ENCODE measurements at places on chromosomes 3 and 15.
A peak's percentile ranks its signal among the peaks of the same experiment; 100 is the strongest.

- DNase-seq = no peak
Measured at GRCh38 chr3:49161197-49161596, 4.9 kb downstream of the CCDC71 start.

DNA sequence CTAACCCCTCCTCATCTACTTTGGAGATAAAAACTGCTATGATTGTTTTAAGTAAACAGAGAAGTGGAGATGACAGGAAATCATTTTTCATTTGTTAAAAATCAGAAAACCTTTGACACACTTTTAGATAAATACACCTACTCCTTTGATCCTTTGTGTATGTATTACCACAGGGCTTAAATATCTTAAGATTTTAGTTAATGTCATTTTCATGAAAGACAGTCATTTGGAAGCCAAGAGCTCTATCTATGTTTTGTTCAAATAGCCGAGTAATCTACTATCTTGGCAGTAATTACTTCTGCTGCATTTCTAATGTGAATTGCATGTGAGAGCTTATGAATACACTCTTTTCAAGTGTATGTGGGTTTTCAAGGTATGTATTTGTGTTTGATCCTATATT lies 2.0 kb downstream of the ARPP21 start:
- no peak for DNase-seq

GRCh38 chr3:194323785-194324735 lies 27.1 kb downstream of the CPN2 start:
- peak; percentile 30 for DNase-seq

GRCh38 chr3:184377882-184378445 lies at the start of gene THPO:
Gene THPO (minus strand): TSS chr3:184378207. CDS start chr3:184376259, 1,948 bp downstream.
- no peak for DNase-seq

DNA sequence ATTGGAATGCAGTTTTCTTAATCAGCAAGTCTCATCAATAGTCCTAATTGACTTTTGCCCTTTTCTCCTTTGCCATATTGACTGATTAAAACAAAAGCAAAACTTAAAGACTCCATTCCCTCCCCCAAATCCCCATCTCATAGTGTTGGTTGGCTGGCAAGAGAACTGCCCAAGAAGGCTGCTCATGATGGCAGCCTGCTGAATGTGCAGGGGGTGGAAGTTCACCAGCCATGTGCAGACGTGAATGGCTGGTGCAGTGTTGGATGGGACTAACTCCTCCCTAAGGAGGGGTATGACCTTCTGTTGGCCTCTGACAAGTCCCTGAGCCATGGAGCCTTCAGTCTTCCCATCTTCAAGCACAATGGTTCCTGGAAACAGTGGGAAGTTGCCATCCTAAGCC lies 7.0 kb downstream of the SMAD3 start:
- no peak for DNase-seq

DNA sequence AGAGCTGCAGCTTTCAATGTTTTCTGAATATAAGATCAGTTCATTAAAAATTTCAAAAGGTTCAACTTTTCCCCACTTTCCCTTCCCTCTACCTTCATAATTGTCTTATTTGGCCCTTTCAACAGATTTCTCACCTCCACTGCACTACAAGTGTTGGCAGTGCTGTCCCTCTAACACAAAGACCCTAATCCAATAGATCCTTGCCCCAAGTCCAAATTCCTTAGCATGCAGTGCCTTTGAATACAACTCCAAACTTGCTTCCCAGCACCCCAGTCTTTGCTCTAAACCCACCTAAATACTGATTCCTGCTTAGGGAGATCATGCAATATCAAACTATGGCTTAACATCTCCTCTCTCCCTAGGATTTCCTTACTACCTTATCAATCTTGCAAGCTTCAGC lies 43.9 kb downstream of the TJP1 start:
- no peak for DNase-seq

DNA sequence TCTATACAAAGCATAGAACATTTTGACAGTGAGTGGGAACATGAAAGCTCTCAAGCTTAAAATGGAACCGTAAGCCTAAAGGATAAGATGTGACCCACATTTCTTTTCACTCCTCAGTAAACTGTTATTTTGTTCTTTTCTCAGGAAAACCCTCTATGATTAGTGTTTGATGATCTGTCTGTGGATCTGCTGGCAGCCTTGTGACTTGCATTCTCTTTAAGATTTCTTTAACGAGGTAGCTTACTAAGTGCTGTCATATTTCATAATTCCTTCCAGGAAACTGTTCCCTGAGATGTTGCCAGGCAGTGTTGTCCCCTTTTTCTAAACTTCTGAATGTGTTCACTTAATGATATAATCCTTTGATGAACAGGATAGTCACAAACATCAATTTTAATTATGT lies 167.6 kb downstream of the PYDC2 start:
- DNase-seq = no peak

- DNase-seq = no peak
Measured at GRCh38 chr3:138899351-138899991, 47.5 kb downstream of the FOXL2 start.

DNA sequence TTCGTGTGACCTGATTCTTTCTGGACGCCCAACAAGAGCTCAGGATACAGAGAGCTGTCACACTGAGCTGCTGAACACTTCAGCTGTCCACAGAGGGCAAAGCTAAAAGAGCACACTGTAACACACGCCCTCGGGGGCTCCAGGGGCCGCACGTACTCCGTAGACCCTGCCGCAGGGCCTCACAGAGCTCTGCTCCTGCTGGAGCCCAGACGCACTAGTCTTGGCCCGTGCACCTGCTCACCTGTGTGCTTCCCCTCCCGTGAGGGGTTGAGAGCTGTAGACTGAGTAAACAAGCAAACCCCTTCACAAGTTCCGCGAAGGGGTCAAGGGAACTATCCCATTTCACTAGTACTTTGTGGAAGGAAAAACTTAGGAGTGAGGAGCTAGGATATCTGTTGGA lies 30.7 kb upstream of the TUSC7 start:
- DNase-seq = no peak

DNA sequence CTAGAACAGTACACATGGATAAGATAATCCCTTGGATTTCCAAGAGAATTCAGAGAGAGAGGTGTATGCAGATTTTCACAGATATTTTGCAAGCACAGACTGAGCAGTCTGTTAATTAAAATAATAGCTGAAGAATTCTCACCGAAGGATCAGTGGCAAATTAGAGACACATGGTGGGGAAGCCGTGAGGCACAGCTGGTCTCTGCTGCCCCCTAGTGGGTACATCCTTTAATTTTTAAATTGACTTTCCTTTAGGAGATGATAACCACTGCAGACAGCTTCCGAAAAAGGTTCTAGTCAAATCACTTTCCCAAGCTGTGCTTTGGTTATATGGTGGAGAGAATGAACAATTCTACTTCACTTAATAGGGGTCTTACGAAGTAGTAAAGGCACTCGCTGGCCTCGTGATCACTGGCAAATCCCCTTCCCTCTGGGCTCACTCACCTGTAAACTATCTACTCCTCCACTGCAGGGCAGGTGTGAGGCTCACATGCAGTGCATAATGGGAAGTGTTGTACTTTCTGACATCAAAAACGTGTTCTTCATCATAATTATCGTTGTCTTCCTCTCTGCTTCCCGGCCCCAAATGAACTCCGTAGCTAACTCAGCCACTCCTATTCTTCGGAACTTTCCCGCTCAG lies 19.5 kb downstream of the MESD start:
- peak; percentile 66 for DNase-seq

DNA sequence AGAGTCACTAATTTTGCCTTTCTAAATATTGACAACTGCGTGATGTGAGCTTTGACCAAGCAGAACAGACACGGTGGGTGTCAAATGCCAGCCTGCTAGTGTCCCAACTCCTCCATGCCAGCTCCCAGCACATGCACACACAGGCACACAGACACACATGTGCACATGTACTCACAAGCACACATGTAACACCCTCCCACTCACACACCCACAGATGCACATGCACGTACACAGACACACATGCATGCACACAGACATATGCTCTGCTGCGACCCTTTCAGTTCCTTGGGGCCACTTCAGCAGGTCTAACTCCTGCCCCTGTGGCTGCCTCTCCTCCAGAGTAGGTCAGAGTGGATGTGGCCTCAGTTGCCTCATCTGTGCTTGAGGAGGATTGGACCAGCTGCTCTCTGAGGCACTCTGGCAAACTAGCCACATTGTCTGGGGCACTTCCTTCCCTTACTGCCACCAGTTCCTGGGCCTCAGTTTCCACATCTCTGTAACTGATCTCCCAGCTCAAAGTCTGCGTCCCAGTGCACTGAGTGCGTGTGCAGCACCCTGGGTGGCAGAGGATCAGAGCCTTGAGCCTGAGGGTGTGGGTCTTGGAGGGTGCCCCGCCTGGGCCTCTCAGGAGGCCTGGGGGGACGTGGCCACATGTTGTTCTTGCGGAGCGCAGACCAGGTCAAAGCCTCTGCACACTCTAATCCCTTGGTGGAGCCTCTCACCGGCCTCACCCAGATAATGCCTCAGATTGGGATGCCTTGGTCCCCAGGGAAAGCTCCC lies 55.0 kb upstream of the PRR23E start:
- no peak for DNase-seq

DNA sequence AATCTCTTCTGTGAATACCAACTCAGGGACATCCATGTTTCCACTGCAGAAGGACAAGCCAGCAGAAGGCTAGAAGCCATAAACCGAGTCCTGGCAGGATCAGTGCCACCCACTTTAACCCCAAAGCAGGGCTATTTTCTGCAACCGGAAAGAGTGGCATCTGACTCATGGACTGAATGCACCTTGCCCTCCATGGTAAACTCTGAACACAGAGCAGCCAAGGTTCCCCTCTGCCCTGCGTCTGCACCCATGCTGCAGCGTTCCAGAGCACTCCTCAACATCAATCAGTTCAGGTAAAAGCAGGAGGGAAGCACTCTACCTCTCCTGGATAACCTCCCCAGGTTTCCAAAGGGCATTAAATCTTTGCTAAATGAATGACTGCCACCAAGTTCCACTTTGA lies 801 bp upstream of the NGRN start:
- DNase-seq = no peak

DNA sequence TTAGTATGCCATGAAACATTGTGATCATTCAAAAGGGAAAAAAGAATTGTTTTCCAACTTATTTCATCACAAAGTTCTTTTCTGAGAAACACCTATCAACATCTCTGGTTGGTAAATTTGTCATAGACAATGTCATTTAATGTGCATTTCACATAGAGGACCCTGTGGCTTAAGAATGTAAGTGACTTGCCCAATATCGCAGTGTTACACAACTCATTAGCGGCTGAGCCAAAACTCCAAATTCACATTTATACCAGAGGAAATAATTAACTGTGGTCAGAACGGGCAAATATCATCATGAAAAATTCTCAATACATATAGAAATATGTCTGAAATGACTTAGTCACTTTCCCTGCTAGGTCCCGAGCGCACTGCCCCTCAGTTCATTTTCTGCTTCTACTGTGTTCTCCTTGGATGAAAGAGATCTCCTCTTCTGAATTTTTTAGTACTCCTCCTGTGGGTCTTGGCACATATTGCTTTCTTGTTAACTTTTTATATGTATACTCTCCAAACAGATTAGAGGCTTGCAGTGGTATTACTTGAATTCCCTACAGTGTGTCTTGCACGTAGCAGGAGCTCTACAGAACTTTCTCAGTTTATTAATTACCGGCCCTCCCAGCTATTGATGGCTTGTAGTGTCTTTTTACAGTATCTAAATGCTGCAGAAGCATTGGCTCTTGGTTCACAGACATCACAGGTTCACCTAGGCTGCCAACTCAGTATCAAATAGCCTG lies 33.1 kb downstream of the PTX3 start:
- no peak for DNase-seq

DNA sequence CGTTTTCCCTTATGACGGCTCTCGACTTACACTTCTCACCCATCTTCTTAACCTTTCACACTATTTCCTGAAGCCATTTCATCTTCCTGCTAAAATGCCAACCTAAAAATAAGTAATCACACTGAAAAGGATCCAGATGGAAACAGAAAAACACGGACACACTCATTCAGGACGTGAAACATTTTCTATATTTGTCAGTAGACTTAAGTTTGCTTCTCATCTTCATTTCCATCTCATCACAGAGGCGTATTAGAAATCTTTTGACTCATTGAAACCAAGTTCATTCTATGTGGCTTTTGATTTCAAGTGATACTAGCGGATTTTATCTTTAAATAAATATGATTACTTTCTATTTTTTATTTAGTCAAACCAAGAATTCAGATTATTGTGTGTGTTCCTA lies 27.4 kb upstream of the DLG1 start:
- no peak for DNase-seq

DNA sequence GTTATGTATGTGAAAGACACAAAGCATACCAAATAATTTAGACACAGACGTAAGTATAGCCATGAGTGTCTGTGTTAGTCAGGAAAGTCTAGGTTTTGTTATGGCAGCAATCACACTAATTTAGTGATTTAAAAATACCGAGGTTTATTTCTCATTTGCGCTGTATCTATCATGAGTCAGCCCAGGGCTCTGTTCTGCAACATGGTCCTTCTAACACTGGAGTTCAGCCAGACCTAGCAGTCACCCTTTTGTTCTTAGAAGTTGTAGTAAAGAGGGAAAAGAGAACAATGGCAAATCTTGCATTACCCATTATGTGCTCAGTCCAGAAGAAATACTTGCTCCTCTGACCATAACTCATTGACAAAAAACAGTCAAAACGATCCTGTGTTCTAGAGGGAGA lies 311.5 kb downstream of the NLGN1 start:
- no peak for DNase-seq

DNA sequence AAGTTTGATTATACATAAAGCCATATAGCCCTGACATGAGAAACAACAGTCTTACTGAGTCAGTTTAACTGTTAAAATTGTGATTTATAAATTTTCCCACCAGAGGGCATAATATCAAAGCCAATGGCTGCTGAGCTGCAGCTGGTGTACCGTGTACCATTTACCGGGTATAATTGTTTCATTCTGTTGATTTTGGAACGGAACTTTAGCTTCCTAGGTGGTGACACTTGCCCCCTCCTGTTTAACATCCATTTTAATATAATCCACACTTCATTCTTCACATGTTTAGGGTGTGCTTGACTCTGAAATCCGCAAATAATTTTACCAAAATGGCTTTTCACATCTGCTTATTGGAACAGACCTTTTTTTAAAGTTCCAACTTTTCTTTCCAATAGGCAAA lies 72.8 kb downstream of the SLC9A9 start:
- no peak for DNase-seq

- DNase-seq = no peak
Measured at GRCh38 chr3:42339321-42339720, 71.1 kb downstream of the LYZL4 start.

GRCh38 chr15:48671103-48672022 lies 25.9 kb upstream of the FBN1 start:
- DNase-seq = no peak

- DNase-seq = no peak
Measured at GRCh38 chr3:167830007-167830406, 94.5 kb downstream of the SERPINI1 start.

- no peak for DNase-seq
Measured at GRCh38 chr15:22778796-22779195, 7.6 kb upstream of the NIPA1 start.

- DNase-seq = no peak
Measured at GRCh38 chr15:94722024-94722636, 490.8 kb downstream of the MCTP2 start.
